ENCODE measurements at places on chromosomes 3 and 15.
A peak's percentile ranks its signal among the peaks of the same experiment; 100 is the strongest.

DNA sequence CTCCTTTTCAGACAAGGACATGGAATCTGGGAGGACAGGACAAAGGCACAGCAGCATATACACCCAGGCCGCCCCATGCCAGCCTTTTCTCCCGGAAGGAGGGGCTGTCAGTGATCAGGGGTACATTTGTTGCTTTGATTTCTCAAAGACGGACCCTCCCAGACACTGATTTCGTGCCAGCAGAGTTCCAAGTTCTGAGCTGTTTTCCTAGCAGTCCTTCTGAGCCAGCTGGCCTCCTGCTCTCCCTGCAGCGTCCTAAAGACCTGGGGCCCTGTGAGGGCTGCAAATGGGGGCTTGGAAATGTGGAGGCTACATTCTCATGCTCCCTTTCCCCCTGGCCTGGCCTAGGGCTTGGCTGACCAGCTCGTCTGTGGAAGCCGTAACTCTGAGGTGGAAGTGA, 22.3 kb downstream of the CTSH start:
- DNase-seq = no peak

- DNase-seq = no peak
Observed at GRCh38 chr3:172132159-172132586, 92.8 kb downstream of the FNDC3B start.

GRCh38 chr3:68239542-68239941, 585.1 kb upstream of the SUCLG2 start:
- no peak for DNase-seq

- DNase-seq = no peak
Observed at GRCh38 chr3:102230057-102230456, 204.8 kb upstream of the ZPLD1 start.

- DNase-seq = no peak
Observed at GRCh38 chr15:22902046-22902445, 63.6 kb downstream of the NIPA2 start.

- no peak for DNase-seq
Observed at GRCh38 chr15:71708051-71708429, 102.3 kb upstream of the NR2E3 start.

GRCh38 chr3:101279162-101279561, 41.2 kb downstream of the IMPG2 start:
- DNase-seq = no peak

- no peak for DNase-seq
Observed at GRCh38 chr15:75100679-75101078, 77.3 kb downstream of the PPCDC start.

- DNase-seq = no peak
Observed at GRCh38 chr3:6060251-6060650, 800.7 kb upstream of the GRM7 start.

- DNase-seq = no peak
Observed at GRCh38 chr3:161126495-161126894, 21.3 kb upstream of the B3GALNT1 start.

DNA sequence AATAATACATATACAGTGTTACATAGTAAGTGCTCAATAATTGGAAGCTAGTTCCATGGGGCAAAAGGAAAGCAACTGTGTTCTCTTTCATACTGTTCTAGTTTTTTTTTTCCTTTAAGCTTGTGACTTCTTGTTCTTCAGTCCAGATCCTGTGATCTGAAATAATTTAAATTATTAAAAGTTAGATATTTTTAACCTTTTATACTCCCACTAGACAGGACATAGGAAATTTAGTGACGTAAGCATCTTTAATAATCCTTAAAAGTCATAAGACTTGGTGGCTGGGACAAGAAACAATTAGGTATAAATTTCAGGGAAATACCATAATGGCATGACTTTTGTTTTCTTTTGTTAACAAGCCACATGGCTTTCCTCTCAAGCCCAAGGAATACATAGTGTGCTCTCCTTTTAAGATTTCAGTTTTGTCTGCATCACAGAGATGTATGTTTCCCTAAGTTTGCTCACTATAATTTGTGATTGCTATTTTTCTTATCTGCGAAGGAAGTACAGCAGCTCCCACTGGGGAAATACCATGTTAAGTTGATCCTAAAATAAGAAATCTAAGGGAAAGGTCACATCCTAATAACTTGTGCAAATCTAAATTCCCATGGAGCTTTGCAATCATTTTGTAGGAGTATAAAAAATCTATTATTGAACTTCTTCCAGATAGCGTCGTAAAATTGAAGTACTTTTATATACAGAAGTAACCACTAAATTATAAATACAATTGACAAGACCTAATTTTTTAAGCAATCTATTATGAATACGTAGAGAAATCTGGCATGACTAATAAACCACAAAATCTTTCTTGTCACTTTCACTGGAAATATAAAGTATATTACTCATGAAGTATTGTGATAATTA, 30.1 kb downstream of the PPARG start:
- DNase-seq = no peak

DNA sequence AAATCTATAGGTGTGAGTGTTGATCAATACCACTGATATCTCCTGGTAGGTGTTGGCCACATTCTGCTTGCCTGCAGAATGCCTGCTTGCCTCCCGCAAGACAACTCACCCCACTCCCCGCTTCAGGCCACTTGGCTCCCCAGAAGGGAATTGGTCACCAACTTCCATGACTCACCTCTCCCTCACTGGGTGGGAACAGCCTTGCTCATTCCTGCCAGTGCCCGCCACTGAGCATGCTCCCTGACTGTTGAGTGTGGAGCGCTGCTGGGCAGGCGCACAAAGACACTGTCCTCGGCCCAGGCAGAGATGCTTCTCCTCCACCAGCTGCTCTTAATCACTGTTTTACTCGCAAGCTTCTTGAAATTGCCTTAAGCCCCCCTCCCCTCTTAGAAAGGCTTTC, 57.3 kb upstream of the PPP2R3A start:
- no peak for DNase-seq

DNA sequence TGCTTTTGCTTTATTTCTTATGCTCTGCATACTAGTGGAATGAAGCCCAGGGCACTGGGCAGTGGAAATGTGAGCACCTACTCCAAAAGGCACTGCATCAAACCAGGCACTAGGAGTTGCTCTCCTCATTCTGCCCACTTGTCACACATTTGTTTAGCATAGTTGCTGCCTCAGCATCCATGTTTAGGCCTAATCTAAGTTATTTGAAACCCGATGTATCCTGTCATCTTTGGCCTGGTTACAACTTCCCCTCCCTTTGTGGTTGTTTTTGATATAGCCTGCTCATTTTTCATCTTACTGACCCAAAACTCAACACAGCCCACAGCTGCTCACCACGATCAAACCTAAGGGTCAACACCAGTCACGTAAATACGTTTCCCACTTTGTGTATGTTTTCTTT, 82.2 kb upstream of the SELENOK start:
- no peak for DNase-seq

DNA sequence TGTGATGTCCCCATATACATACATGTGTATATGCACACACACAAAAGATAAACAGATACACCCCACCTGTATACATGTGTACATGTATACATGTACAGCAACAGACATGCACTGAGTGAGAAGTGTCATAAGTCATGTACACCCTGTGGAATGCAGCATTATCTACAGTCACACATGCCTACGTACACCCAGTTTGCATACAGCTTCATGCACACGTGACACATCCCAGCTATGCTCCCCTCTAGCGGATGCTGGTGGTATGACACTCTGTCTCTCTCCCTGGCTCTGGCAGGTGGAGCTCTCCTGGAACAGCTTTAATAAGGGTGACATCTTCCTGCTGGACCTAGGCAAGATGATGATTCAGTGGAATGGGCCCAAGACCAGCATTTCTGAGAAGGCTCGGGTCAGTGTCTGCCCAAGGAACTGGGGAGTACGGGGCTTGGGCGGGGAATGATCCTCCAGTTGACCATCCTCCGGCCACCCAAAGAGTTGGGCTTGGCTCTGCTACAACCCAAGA, 6.3 kb downstream of the VILL start:
- DNase-seq = peak; percentile 74

DNA sequence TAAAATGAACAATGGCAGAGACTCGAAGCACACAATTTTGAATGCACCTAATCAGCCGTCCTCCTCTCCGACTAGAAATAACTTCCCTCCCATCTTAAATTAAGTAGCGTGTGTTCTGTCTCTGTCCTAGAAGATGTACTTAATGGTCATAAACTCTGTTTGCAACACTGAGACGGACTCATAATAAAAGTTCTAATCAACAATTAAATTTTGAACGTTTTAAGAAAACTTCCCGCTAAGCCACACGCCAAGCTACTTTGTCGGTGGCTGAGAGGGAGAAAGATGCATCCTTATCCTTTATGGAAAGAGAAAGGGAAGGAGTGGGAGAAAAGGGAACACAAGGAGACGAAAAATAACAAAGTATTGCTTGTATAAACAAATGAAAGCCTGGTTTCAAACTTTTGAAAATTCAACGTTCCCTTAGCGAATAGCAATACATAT, 989 bp downstream of the GNB4 start:
- no peak for DNase-seq

DNA sequence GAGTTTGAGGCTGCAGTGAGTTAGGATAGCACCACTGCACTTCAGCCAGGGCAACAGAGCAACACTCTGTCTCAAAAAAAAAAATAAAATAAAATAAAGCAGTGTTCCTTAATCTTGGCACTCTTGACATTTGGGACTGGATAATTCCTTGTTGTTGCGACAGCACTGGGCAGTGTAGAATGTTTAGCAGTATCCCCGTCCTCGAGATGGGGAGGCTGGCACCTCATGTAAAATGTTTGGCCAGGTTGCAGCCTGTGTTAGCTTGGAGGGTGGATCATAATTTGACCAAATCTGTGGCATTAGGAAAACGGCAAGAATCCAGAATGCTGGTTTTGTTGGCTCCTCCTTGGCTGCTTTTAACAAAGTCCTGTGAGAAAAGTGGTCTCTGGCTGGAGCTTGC, 47.0 kb downstream of the ZNF445 start:
- DNase-seq = no peak

GRCh38 chr3:193826159-193826795, 233.3 kb downstream of the OPA1 start:
- no peak for DNase-seq

DNA sequence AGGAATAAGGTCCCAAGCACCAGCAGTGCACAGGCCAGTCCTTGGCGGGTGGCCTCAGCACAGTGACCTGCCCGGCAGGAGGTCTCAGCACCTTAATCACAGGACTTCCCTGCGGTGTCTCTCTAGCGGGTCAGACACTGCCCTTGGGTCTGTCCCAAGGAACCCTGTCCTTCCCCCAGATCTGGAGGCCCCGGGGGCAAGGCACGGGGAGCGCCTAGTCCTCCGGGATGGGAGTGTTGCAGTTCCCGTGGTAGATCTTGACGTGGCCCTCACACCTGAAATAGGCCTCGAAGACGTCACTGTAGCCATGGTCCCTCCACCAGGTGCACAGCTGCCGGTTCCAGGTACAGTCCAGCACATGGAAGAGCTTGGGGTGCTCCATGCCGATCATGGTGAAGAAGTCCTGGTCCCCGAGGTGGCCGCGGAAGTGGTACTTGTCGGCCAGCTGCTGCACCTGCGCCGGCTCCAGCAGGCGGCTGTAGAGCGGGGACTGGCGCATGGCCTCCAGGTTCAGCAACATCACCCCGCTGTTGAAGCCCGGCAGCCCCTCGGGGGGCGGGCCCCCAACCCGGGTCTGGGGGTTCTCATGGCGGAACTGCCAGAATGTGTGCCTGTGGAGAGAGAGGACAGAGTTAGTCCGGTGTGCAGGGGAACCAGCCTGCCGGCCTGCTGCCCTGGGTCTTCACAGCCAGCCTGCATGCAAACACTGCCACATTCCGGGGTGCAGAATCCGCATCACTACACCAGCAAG, 201.3 kb downstream of the XXYLT1 start:
- DNase-seq = no peak
